Stimulated activated CD8-positive, alpha-beta memory T cell treated with anti-CD3 and anti-CD28 coated beads, Interleukin-4, amount 100 ng/mL, for 4 hours (primary cell): ENCODE measurements at places on chromosomes 5 and 9.

GRCh38 chr5:134252671-134253070 lies 26.8 kb upstream of the PPP2CA start:
- no peak for DNase-seq

DNA sequence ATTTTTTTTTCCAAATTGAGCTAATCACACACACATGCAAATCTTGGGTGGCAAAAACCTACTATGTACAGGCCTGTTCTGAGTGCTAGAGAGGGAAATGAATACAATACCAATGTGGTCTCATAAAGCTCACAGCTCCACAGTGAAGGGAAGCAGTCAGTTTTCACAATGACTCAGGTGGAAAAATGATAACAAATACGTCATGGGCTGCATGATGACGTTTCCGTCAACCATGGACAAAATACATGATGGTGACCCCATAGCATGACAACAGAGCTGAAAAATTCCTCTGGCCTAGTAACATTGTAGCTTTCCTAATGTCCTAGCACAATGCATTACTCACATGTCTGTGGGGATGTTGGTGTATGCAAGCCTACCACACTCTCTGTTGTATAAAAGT lies 252.5 kb downstream of the TRIM32 start:
- no peak for DNase-seq

DNA sequence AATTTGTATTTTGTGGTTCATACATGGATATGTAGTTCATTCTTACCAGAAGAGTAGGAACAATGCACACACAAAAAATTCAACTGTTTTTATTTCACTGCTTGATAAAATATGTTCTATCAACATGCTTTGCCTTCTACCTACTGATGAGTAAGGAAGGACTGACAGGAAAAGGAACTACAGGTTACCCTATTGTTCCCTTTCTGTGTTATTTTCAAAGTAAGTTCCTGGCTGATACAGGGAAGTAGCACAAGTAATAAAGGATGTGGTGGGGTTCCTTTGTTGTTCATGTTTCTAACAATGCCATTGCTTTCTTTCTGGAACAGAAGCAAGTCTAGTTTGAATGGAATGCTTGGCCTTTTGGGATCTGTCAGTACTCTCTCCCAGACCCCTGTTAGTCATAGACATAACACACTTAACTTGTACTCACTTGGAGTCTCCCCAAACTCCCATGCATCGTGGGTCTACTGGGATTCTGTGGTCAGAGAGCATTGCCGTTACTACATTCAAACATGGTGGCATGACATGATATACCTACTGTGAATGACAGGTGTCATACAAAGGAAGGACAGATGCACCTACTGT lies 20.2 kb upstream of the ALDOB start:
- no peak for DNase-seq

DNA sequence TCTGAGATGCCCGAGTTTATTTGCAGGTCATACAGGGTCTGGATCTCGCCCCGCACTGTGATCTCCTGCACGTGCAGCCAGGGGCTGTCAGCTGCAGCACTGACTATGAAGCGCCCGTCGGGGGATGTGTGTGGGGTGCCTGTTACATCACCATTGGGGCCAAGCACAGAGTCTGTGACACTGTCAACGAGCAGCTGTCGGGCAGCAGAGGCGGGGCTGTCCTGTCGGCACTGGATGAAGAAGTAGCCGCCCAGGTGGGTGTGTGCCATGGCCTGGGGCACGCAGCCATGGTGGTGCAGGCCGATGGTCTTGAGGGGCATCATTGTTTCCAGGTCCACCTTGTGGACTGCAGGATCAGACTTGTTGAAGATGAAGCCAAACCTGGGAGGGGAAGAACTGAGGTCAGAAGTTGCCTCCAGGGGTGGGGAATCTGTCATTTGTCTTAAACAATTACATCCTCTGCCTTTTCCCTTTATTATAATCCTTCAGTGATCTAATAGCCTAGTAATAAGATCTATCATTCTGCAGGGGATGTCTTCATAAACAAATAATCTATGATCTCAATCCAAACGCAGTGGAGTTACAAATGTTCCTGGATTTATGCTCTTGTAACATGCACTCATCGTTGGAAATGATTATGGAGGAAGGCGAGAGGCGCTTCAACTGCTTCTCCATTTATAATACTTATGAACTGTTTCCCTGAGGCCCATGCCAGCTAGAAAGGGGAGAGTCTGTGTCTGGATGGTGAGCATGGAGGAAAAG lies 147.8 kb downstream of the HSPA4 start:
- DNase-seq = no peak

- no peak for DNase-seq
These were observed 46.9 kb downstream of the ACTBL2 start for GRCh38 chr5:57435701-57436134.

DNA sequence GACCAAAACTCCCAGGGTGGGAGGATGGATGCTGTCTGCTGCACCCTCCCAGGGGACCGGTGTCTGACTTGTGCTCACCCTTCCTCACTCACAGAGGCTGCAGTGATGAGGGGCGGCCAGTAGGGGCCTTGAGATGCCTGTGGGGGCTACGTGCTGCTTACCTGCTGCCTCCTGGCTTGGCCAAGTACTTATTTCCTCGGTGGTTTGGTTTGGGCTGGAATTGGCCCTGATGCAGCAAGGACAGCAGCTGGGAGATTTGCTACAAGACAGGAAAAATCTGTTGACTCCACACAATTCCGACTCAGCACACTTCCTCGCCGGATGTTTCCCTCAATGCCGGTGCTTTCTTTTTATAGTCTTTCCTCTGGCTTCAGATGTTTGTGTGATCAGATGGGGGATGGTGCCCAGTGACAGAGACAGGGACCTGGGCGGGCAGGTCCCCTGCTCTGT lies 6.6 kb downstream of the PCDH12 start:
- no peak for DNase-seq

- DNase-seq = no peak
These were observed 75.9 kb downstream of the IRX2 start for GRCh38 chr5:2675548-2675947.

DNA sequence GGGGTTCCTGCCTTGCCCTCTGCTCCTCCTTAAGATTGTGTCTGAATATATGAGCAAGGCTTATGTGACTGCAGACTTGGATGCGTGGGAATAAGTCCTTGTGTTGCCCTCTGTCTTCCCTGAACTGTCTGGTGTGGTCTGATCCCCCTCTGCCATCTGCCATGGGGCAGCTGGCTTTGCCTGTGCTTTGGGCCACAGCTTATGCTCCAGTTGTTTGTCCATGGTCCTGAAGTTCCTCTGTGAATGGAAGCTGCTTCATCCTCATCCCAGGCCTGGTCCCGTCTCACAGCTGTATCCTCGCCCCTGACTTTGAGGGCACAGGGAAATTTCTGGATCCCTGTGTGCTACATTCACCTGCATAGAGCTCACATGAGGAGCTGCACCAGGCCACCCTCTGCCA lies 14.7 kb downstream of the IL31RA start:
- DNase-seq = no peak

- DNase-seq = no peak
These were observed 8.8 kb upstream of the BOD1 start for GRCh38 chr5:173625261-173625660.

GRCh38 chr9:83336706-83337105 lies 201.5 kb downstream of the FRMD3 start:
- DNase-seq = no peak

DNA sequence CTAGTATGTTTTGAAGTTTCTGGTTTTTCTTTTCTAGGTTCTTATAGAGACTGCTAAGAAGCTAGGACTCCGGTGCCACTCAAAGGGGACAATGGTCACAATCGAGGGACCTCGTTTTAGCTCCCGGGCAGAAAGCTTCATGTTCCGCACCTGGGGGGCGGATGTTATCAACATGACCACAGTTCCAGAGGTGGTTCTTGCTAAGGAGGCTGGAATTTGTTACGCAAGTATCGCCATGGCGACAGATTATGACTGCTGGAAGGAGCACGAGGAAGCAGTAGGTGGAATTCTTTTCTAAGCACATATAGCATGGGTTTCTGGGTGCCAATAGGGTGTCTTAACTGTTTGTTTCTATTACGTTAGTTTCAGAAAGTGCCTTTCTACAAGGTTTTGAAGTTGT lies 52.2 kb downstream of the MTAP start:
- no peak for DNase-seq

- DNase-seq = no peak
These were observed 242.6 kb downstream of the AUH start for GRCh38 chr9:91119142-91119541.

DNA sequence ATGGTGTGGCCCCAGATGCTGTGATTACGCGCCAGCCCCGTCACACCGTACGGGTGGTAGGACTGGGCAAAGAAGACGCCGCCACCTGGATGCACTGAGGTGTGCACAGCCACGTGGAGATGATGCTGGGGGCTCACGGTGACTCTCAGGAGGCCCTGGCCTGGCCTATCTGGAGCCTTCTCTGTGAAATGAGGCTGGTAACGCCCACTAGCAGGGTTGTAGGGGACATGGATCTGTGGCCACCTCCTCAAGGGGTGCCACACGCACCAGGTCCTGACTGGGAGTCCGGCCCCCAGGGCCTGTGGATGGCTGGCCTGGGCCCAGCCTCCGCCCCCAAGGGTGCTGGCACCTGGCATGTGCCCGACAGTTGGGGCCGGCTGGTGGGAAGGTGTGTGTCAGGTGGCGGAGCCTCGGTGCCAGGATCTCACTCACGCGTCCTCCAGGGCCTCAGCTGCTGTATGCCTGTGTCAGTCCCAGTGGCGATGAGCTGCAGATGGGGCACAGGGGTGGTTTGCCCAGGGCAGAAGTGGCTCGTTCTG lies 32.4 kb downstream of the NEK6 start:
- DNase-seq = no peak

- DNase-seq = no peak
These were observed 646 bp downstream of the SWI5 start for GRCh38 chr9:128276574-128277270.

GRCh38 chr9:3578786-3579185 lies 53.0 kb upstream of the RFX3 start:
- no peak for DNase-seq

DNA sequence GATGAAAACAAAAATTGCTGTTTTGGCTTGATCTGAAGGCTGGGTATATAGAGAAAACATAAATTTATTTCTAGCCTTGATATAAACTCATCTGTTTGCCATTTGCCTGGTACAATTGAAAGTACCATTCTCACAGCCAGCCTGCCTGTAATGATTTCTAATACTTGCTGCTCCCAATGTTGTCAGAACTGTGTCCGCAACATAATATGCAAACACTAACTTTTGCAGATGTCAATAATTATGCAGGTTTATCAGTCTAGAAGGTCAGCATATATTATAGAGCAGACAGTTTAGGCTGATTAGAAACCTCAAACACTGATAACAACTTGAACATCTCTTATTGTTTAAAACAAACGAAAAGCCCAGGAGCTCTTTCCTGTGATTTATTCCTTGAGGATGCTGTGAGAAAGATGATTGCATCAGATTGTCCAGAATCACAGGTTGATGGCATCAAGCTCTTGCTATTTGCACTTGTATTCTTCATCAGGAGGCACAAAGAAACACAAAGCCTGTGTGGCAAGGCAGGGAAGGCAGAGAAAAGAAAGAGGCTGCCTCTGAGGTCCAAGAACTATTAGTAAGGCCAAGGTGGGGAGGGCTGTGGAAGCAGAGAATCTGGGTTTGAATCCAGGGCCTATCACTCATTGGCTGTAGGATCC lies 21.4 kb upstream of the HMHB1 start:
- no peak for DNase-seq

DNA sequence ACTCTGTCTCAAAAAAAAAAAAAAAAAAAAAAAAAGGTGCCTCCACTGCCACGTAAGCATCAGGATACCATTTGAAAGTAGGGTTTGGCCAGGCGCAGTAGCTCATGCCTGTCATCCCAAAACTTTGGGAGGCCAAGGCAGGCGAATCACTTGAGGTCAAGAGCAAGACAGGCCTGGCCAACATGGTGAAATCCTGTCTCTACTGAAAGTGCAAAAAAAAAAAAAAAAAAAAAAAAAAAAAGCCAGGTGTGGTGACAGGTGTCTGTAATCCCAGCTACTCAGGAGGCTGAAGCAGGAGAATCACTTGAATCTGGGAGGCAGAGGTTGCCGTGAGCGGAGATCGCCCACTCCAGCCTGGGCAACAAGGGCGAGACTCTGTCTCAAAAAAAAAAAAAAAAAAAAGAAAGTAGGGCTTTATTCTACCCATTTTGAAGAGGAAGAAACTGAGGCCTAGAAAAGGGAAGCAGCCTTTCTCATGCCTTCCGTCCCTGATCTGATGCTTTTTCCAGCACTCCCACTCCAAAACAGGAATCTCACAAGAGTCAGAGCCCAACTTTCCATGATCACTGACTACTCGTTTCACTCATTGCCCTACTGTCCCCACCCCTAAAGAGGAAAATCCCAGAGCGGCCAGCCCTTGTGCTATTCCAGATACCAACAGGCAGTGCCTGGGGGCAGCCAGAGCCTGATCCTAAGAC lies 16.3 kb upstream of the CCIN start:
- DNase-seq = no peak

GRCh38 chr9:38380230-38380871 lies 12.2 kb upstream of the ALDH1B1 start:
- no peak for DNase-seq

DNA sequence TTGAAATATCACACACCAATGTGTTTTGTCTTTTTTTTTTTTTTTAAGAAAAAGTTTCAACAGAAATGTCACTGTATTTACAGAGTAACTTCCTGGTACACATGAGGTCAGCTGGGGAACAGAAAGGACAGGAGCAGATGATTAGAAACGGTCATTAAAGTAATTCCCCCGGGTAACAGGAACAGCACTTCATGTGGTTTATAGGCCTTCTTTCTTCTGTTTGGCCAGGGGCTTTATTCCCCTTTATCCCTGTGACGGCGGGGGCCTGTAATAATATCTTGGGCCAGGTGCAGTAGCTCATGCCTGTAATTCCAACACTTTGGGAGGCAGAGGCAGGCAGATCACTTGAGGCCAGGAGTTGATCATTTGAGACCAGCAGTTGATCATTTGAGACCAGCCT lies 30.5 kb upstream of the MSH3 start:
- DNase-seq = no peak

DNA sequence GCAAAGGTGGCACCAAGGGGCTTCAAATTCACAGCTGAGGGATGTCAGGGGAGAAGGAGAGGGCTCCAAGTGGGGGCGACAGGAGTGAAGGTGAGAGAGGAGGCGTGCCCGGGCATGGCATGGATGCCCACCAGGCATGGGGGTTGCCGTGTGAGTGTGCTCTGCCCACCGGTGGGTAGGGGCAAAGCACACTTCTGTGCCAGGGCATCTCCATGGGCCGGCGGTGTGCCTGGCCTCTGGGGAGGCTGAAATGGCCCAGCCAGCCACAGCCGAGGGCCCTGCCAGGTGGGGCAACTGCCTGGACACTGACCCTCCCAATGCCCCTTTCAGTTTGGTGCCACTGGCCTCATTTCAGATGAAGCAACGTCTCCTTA lies 14.0 kb upstream of the RNU6ATAC start:
- no peak for DNase-seq

- DNase-seq = no peak
These were observed 427 bp downstream of the PCYOX1L start for GRCh38 chr5:149358294-149358651.

DNA sequence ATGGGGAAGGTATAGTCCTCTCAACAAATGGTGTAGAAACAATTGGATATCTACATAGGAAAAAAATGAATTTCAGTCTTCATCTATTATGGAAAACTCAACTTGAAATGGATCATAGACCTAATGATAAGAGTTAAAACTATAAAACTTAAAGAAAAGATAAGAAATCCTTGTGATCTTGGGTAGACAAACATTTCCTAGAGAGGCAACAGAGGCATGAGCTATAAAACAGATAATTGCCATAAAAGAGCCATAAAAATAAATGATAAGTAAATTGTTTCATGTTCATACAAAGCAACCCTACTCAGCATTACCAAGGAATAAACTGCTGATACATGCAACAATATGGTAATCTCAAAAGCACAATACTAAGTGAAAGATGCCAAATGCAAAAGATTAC lies 76.2 kb downstream of the SNX18 start:
- no peak for DNase-seq

GRCh38 chr5:118863345-118863744 lies 125.0 kb downstream of the DTWD2 start:
- DNase-seq = no peak
